ENCODE measurements at places on chromosomes 16 and 17.

- DNase-seq, result no peak
Measured at GRCh38 chr17:71183066-71183660, 937.7 kb upstream of the SOX9 start.

- DNase-seq, result no peak
Measured at GRCh38 chr17:76160896-76161528, 20.0 kb upstream of the FOXJ1 start.

- no peak for DNase-seq
Measured at GRCh38 chr17:67440277-67441051, 63.4 kb downstream of the PITPNC1 start.

DNA sequence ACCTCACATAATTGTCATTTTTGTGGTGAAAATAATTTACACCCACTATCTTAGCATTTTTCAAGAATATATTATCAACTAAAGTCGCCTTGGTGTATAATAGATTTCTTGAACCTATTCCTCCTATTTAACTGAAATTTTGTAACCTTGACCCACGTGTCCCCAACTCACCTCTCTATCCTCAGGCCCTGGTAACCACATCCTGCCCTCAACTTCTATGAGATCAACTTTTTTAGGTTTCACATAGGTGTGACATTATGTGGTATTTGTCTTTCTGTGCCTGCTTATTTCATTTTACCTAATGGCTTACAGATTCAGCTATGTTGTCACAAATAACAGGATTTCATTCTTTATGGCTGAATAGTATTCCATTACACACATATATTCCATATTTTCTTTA is 73.0 kb upstream of the CNTNAP4 start:
- DNase-seq, result no peak

- DNase-seq, result no peak
Measured at GRCh38 chr16:8718851-8719680, 44.6 kb downstream of the ABAT start.

GRCh38 chr17:78969865-78970264 is 9.9 kb downstream of the LGALS3BP start:
- DNase-seq, result no peak

DNA sequence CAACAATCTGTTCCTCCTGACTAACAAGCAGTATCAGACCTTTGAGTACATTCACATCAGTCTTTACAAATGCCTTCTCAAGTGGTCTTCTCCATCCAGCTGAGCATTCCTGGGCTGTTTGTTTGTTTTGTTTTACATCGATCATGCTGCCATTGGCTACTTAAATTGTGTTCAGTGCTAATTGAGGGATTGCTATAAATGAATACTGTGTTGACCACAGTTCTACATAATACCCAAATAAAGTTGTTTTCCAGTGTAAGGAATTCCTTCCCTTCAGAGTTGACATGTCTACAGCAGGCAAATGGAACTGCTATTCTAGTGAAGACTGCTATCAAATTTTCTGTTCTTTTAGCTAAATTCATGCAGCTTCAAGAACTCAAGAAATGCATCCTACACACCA is 3.2 kb downstream of the CDH8 start:
- DNase-seq, result no peak

GRCh38 chr17:17384291-17384615 is 81.1 kb downstream of the NT5M start:
- no peak for DNase-seq
